ENCODE measurements at places on chromosomes 16 and 17.

GRCh38 chr16:65837464-65837863, 529.0 kb upstream of the CDH5 start:
- ATAC-seq, result no peak

- ATAC-seq, result no peak
Observed at GRCh38 chr17:5837055-5837491, 233.1 kb upstream of the WSCD1 start.

DNA sequence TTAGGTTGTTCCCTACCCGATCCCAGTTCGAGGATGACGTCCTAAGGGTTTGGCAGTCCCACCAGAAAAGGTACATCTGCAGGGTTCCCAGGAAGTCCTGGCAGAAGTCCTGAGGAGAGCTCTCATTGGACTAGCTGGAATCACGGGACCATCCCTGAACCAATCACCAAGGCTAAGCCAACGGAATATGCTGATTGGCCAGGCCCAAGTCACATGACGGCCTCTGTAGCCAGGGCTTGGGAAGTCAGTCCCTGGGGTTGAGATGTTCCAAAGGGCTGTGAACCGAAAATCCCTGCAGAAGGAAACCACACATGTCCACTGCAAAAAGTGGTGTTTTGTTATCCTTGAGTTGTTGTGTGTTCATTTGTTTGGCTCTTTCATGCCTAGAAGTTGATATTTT, 68.2 kb upstream of the ZNF423 start:
- peak; percentile 47 for ATAC-seq

GRCh38 chr17:73510981-73511718, 133.1 kb downstream of the SDK2 start:
- no peak for ATAC-seq

DNA sequence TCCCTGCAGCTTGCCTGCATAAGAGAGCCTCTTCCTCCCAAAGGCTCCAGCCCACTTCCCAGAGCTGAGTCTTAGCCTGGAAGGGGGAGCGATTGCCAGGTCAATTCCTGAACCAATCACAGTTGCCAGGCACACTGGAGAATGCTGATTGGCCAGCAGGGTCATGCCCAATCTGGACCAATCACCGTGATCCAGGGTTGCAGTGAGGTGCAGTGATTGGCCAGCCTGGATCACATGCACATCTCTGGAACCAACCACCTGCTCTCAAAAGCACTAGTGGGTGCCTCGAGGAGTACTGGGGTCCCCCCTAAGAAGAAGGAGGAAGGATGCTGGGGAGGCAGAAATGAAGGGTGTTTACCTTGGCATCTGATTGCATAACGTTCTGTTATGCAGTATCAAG, 18.4 kb downstream of the NAGPA start:
- ATAC-seq, result peak; percentile 38

- peak; percentile 11 for ATAC-seq
Observed at GRCh38 chr16:1773703-1774447, 941 bp upstream of the MRPS34 start.

DNA sequence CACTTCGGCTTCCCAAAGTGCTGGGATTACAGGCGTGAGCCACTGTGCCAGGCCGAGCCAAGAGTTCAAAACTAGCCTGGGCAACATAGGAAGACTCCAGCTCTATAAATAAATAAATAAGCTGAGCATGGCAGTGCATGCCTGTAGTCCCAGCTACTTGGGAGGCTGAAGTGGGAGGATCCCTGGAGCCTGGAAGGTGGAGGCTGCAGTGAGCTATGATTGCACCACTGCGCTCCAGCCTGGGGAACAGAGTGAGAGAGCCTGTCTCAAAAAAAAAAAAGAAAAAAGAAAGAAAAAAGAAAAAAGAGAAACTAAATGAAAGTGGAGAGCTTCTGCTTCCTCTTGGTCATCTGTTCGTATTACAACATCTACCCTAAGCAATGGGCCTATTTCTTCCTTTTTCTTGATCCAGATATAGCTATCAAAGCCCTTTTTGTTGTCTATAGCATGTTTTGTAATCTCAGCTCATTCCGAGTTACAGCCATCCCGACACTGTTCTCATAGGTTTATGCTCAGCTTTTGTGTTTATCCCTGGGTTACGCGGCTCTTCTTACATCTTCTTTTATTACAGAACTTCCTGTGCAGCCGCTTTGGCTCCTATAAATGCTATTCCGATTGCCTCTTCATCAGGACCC, 14.1 kb upstream of the MAPK3 start:
- no peak for ATAC-seq

DNA sequence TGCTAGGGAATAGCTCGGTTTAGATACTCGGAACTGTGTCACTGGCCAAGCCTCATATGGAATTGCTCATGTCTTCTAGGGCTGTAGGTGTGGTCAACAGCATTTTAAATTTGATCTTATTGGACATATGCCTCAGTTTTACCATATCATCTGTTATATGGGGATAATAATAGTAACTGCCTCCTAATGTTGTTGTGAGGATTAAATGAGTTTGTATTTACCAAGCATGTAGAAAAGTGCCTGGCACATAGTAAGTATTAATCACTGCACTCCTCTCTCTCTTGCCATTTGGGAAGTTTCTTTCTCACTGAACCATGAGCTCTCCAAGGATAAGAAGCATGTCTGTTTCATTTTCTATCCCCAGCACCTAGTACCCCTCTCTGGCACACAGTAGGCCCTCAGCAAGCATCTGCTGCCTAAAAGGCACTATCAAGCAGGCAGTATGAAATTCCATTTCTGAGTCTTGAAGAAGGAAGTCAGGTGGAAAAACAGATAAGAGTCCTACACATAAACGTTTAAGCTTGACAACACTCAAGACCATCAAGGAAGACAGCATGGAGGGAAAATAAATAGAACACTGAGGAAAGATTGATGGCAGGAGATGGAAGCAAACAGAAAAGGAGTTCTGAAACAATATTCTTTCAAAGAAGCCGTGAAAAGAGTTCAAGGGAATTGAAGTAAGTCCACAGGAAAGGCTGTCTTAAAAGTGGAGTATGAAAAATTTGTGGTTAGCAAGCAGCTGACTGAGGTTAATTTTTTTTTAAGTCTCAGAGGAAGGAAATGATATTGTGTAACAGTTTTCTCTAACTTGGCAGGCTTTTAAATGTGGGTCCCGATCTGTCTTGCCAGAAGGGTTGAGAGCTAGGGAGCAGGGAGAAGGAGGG, 2.2 kb upstream of the ATP6V0A1 start:
- no peak for ATAC-seq

- ATAC-seq, result no peak
Observed at GRCh38 chr16:66311306-66311705, 55.2 kb upstream of the CDH5 start.

DNA sequence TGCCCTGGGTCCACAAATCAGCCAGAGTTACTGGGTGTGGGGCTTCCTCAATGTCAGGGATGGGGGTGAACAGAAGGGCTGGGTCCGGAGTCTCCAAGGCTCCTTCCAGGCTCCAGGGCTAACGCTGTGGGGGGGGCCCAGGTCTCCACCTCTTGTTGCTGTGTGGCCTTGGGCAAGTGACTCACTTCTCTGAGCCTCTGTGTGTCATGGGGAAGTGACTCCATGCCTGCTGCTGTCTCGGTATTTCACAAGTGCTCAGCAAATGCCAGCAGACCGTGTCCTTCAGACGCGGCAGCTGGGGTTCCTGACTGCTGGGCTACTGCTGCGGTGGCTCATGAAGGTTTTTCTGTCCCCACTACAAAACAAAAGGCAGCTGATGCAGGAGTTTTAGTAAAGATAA, 26.6 kb downstream of the JPH3 start:
- ATAC-seq, result no peak

DNA sequence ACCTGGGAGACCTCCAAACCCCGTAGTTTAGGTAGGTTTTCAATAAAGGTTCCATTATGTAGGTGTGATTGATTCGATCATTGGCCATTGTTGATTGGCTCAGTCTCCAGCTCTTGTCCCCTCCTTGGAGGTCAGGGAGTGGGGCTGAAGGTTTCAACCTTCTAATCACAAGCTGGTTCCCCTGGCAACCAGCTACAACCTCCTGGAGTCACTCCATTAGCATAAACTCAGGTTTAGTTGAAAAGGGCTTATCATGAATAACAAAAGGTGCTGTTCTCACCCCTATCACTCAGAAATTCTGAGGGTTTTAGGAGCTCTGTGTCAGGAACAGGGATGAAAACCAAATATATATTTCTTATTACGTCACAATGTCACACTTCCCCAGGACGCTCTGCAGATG, 28.5 kb downstream of the TMEM132E start:
- no peak for ATAC-seq

DNA sequence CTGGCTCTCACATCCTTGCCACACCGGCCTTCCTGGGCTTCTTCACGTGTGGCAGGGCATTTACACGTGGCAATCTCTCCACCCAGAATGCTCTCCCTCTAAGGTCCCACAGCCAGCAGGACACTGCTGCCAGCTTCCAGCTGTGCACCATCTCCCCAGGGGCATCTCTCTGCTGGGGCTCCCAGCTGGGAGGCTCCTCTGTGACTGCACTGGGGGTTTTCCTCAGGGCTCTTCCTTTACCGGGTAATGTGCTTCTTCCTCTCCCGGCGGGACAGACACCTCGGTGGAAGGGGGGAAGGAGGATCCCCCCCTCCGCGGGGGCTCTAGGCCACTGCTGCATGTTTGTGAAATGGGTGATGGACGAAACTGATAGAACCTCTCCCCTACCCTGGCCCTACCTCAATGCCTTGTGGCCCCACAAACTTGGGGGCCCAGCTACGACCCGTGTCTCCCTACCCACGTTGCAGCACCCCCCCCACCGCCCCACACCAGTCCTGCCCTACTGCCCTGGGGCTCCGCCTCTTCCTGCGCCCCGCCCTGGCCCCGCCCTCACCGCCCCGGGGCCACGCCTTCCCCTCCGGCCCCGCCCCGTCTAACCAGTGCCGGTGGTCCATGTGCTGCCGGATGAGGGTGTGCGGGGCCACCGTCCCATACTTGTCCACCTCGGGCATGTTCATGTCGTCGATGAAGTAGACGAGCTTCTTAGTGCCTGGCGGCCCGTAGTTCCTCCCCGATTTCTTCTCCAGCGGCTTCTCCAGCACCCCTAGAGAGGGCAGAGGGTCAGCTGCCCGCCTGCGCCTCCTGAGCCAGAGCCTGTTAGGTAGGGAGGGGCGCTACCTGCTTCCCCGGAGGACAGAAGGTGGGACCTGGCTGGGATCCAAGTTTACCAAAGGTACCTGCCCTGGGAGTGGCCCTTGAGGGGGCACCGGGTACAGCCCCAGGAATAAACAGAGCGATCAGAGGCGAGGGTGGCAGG, 92.6 kb downstream of the DNAH17 start:
- ATAC-seq, result no peak

GRCh38 chr17:11885051-11885450, 112.2 kb downstream of the ZNF18 start:
- no peak for ATAC-seq

- no peak for ATAC-seq
Observed at GRCh38 chr17:79960788-79961522, 74.7 kb downstream of the TBC1D16 start.

GRCh38 chr16:78405833-78406232, 306.4 kb downstream of the WWOX start:
- no peak for ATAC-seq

DNA sequence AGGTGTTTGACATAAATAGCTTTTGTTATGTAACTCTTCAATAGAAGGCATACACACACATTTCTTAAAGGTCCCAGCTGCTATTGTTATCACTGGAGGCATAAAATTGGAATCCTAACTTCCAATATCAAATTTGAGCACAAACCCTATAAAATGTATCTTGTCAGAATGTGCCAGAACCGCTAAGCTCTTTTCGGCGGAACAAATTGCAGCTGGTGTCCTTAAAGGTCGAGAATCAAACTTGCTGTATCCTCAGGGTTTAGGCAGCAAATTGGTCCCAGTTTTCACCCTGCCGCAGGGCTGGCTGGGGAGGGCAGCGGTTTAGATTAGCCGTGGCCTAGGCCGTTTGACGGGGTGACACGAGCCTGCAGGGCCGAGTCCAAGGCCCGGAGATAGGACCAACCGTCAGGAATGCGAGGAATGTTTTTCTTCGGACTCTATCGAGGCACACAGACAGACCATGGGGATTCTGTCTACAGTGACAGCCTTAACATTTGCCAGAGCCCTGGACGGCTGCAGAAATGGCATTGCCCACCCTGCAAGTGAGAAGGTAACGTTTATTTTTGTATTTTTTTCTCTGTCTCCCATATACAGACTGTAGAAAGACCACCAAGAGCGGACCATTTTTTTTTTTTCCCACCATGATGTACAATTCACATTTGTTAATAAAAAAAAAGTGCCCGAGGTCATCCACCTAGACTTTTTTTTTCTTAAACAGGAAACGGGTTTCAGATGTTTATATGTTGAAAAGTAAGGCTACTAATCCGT, 297.1 kb downstream of the IRF8 start:
- ATAC-seq, result no peak

DNA sequence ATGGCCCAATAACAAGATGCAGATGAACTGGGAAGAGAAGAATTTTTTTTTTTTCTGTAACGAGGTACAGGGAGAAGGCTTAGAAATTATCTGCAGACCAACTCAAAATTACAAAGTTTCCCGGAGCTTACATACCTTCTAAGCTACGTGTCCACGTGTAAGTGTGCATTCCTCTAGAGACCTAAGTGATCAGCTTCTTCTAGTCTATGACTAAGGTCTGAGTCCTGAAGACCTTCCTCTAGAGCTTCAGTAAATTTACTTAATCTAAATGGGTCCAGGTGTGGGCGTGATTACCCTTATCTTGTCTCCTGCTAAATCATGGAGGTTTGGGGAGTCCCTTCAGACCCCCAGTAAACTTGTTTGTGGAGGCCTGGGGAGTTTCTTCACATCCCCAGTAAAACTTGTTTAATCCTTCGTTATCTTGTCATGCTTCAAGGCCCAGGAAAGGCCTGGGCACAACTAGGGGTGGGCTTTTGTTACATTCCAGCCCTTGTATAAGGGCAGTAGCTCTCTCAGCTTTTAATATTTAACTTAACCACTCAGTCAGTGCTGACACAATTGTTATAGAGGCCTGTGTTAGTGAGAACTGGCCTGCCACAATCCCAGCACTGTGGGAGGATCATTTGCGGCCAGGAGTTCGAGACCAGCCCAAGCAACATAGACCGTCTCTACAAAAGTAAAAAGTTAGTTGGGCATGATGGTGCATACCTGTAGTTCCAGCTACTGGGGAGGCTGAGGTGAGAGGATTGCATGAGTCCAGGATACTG, 342.3 kb downstream of the SNX29 start:
- no peak for ATAC-seq

GRCh38 chr17:2703181-2703580, 8.4 kb downstream of the CLUH start:
- no peak for ATAC-seq

DNA sequence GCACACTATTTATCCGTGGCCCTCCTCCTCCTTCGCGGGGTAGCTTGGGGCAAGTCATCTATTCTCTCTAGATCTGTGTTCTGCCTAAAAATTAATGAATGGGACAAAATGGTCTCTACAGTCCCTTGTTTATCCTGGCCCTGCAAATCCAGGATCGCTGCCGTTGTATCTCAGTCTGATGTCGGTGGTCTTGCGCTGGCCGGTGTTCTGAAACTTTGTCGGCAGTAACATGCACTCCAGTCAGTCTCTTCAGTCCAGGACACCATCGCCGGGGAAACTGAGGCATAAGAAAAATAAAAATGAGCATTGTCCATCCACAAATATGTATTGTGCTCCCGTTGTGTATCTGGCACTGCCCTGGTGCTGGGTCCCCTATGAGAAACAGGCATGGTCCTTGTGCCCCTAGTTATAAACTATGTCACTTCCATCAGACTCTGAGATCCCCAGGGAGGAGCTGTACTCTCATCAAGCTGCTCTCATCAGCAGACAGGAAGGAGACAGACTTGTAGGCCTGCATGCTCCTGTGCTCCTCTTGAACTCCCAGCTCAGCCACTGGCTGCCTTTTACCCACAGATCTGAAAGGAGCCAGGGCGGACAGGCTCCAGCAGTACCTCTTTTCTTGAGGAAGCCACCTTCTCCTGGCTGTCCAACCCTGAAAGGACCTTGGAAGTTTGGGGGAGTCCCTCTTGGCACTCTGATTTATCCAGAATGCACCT, 13.7 kb upstream of the CA4 start:
- no peak for ATAC-seq
